ENCODE measurements at places on chromosomes 3 and 15.

- no peak for DNase-seq
Measured at GRCh38 chr15:39543651-39544050, 37.2 kb upstream of the THBS1 start.

GRCh38 chr3:2822611-2823010, 287.6 kb downstream of the IL5RA start:
- DNase-seq: no peak

GRCh38 chr3:179000659-179001058, 71.0 kb downstream of the ZMAT3 start:
- no peak for DNase-seq

DNA sequence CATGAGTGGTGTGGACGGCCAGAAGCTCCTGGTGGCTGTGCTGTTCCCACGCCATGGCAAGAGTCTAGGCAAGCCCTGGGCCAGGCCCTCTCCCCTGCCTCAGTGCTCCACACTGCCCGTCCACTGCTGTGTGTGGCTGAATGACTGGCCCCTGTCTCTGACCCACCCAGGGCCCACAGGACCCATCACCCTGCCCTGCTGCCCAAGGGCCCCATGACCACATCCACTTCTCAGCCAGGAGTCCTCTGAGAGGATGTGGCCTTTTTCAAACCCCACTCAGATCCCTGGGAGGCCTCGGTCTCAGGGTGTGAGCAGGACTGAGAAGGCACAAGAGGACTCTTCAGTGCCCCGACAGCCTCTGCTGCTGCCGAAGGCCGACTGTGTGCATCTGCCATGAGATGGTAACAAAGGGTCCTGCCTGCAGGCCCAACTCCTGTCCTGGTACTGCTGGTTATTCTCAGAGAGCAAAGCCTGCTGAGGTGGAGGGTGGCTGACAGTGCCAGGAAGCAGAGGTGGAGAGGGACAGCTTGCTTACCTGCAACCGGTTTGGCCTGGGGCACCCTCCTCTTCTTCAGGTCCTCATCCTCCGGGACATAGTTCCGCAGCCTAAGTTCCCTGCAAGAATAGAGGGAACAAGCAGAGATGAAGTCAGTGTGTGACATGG, 47.5 kb downstream of the PTH1R start:
- no peak for DNase-seq

- no peak for DNase-seq
Measured at GRCh38 chr15:83838763-83839162, 184.8 kb downstream of the ADAMTSL3 start.

- no peak for DNase-seq
Measured at GRCh38 chr3:161551697-161552096, 55.1 kb downstream of the OTOL1 start.

DNA sequence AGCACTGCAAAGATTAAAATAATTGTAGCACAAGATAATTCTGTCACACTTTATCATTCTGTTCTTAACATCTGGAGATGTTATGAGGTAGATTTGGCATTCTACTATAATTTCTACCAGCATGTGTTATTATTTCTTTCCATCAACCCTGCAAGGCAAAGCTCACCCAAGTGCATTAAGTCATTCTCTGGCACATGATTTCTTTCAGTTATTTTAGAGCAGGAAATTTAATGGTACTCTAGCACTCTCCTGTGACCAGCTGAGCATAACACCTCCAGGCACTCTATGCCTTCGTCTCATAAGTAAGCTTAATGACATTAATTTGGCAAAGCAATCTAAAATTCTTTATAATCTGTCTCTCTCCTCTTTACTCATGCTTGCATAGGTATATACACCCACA, 300.2 kb upstream of the GPR149 start:
- no peak for DNase-seq

DNA sequence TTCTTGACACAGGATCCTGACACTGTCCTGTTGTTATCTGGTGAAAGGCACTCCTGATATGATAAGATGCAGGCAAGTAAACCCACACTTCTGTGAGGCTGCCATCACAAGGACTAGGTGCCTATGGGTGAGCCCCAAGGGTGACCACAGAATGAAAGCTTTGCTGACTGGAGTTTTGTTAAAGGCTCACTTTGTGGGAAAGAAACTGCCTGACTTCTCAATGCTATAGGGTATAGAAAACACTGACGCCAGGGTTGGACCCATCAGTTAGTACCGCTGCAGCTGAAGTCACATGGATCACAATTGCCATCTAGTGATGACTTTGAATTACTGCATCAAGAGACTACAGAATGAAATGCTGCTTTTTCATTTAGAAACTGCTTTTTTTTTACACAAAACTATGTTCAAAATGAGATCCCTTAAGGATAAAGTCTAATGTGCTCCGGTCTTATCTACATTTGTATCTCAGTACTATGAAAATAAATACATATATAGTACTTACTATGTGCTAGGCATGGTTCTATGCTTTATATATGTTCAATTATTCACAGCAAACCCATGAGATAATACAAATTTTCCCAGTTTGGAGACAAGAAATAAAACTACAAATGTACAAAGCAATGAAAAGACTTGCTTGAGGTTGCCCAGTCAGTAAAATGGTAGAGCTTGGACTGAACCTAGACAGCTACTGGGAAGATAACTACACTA, 64.2 kb upstream of the CMSS1 start:
- DNase-seq: no peak

DNA sequence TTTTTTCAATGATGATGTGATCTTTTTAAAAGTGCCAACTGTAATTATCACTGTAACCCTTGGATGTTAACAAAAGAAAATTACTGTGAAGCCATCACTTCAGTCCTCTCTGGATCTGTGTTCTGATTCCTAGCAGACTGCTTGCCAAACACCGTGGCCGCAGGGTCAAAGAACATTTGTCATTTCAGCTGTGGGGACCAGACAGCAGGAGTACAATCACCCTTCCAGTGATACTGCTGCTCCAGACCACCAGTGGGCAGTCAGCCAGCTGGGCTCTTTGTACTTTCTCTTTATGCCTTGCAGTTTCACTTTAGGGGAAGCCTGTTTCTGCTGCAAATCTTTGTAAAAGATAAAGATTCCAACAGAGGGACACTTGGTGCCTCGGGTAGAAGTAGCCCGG, 770.0 kb downstream of the GRM7 start:
- no peak for DNase-seq

- DNase-seq: no peak
Measured at GRCh38 chr15:36428102-36428845, 151.2 kb upstream of the CDIN1 start.

GRCh38 chr15:74626752-74627692, 11.4 kb downstream of the CLK3 start:
- no peak for DNase-seq

DNA sequence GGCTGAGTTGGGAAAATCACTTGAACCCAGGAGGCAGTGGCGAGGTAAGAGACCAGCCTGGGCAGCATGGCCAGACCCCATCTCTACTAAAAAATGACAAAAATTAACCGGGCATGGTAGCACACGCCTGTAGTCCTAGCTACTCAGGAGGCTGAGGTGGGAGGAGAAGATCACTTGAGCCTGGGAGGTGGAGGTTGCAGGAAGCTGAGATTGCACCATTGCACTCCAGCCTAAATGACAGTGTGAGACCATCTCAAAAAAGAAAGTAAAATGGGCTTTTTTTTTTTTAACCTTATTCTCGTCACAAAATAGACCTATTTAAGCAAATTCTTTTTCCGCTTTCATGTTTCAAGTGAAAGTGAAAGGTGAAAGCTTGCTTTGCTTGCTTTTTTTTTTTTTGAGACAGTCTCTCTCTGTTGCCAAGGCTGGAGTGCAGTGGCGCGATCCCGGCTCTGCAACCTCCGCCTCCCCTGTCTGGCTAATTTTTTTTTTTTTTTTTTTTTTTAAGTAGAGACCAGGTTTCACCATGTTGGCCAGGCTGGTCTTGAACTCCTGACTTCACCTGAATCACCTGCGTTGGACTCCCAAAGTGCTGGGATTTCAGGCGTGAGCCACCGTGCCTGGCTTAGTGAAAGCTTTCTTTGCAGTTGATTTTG, 3.6 kb downstream of the PDIA3 start:
- no peak for DNase-seq

- DNase-seq: no peak
Measured at GRCh38 chr15:79339588-79340314, 28.8 kb downstream of the TMED3 start.

GRCh38 chr3:155193868-155194267, 99.6 kb downstream of the STRIT1 start:
- no peak for DNase-seq

DNA sequence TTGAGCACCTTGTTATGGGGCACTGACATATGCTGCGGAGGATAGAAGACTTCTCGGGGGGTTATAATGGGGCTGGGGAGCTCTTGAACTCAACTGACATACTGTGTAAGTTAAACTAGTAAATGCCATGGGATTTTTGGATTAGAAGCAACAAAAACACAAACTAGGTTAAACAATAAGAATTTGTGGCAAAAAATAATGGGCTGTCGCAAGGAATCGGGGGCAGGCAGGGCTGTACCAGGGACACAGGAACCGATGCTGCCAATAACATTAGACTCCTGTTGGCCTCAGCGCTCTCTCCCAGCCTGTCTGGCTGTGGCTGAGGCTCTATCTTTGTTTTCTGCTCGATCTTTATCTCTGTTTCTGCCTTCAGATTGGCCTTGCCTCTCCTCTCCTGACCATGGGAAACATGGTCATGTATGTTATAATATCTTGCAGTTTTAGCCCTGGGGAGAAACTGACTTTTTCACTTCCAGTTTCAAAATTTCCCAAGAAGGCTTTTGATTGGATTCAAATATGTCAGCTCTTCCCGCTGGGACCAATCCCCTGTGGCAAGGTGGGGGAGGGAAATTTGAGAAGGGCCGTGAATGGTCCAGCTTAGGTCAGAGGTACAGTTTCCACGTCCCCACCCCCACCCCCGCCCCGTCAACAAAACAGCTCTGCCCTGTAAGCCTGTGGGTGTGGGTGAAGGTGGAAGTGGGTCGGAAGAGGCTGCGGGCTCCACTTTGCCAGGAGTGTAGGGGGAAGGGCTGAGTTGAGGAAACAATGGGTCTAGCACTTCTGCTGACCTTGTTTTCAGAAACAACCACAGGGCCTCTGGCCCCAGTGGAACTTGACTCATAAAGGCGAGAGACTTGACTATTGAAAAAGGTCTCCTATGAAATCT, 161.1 kb upstream of the TBL1XR1 start:
- peak; percentile 70 for DNase-seq

- DNase-seq: no peak
Measured at GRCh38 chr3:113222451-113223086, 11.2 kb downstream of the BOC start.

DNA sequence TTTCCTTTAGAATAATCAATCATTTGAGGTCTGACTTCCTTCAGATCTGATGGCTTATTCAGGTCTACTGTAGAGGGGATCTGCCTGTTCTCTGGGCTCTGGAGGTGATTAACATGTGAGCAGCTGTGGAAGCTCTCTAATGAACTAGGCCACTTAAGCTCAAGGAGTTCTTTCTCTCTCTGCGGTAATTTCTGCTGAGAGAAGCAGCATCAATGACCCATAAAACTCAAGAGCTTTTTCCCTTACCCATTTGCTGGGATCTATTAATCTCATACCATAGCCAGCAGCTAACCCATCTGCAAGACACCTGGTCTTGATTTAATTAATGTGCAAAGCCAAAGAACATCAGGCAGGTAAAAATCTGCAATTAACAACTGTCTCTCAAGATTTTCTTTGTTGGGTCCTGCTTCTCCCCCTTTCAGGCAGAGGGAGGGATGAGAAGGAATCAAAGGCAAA, 73.2 kb upstream of the DLG1 start:
- no peak for DNase-seq

DNA sequence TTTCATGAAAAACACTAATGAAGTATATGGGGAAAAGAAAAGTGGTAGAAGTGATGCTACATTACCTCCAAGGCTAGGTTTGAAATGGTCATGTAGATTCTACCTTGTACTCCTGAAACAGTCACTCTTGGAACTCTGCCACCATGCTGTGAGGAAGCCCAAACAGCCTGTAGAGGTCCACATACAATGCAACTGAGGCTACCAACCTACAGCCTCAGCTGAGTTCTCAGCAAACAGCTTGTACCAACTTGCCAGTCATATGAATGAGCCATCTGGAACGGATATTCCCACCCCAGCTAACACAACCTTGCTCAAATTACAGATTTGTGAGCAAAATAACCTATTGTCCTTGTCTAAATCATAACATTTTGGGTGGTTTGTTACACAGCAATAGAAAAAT, 193.5 kb downstream of the ULK4 start:
- no peak for DNase-seq

- DNase-seq: no peak
Measured at GRCh38 chr3:186967686-186968085, 37.4 kb downstream of the ST6GAL1 start.

GRCh38 chr3:40476478-40477470, at the start of gene ZNF619:
ZNF619 (plus strand) TSS chr3:40477122; CDS start chr3:40477980, 858 bp downstream.
- DNase-seq: peak; percentile 21

Data from stimulated activated CD8-positive, alpha-beta memory T cell treated with anti-CD3 and anti-CD28 coated beads, Interleukin-7, amount 100 ng/mL, for 48 hours (primary cell).